Stomach (tissue), 19 donors: ENCODE measurements at places on chromosomes 1 and 21. TPM values are rescaled to one million over a fixed set of nuclear protein-coding genes. Genes with fewer than 3 reads are reported as not detected.

GRCh38 chr1:231053493-231054162 is 13.6 kb upstream of the FAM89A start:
- peak overlapping the region; percentile 24 for H3K27ac ChIP-seq
- H3K36me3 ChIP-seq, result no peaks in the 10 kb centered on the region
- no peaks in the 10 kb centered on the region for H3K27me3 ChIP-seq

DNA sequence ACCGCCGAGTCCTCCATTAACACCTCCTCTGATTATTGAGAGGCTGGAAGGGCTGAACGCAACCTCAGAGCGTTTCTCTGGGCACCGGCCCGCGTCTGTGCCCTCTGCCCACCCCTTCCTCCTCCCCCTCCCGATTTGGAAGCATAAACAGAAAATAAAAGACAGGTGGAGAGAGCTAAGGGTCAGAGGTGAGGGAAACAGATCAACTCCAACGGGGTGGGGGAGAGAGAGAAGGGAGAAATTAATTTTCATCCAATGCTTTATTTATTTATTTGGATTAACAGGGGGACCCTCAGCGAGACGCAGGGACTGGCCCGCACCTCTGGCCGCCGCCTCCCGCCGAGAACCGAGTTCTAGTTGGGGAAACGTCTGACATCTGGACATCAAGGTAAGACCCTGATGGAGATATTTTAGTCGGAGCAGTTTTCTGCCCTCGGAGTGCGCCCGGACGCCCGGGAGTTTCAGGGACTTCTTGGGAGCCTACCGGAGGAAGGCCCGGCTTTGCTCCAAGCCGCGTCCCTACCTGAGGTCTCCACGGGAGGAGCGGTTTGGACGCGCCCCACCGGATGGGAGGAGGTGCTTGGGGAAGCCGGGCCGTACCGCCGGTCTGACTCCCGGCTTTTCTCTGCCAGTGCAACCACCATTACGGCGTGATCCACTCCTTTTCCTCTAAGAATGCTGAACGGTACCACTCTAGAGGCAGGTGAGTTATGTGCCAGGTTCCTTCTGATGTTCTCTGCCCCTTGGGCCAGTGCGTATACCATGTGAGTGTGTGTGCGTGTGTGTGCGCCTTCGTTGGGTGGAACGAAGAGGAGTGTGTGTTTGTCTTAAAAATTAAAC is 5.1 kb upstream of the LHX9 start:
- peak overlapping the region; percentile 39 for H3K4me3 ChIP-seq
- H3K27me3 ChIP-seq, result peaks cover 100% of the 10 kb centered on the region
- H3K27ac ChIP-seq, result no peak overlapping the region
- no peaks in the 10 kb centered on the region for H3K36me3 ChIP-seq
- H3K4me1 ChIP-seq, result peaks cover 41% of the 10 kb centered on the region

DNA sequence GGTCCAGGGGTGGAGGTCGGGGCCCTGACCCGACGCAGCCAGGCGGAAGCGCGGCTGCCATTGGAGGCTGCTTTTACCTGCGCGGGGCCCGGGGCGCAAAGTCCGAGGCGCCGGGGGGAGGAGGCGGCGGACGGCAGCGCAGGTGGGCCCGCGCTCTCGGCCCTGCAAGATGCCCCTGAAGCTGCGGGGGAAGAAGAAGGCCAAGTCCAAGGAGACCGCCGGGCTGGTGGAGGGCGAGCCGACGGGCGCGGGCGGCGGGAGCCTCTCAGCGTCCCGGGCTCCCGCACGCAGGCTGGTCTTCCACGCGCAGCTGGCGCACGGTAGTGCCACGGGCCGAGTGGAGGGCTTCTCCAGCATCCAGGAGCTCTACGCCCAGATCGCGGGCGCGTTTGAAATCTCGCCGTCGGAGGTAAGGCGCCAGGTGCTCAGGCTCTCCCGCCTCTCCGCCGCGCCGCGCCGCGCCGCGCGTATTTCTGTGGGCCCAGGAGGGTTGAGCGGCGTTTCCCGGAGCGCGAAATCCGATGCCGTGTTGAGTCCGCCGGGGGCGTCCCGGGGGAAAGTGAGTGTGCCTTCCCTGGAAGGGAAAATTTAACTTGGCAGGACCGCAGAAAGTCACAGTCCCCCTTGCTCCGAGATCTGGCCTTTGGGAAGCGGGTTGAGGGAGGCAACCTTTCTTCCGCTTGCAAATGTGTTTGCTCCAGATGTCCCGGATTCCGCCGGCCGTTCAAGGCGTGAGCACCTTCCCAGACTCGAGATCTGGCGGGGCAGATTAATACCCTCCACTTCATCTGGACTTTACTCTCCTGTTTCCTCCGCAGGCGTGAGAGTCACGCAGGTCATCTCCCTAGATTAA is at the start of gene GIPC2:
Gene GIPC2, plus strand, starts transcription at position 41 of the 853 bp plus-strand sequence. Its CDS starts 129 bp downstream, at position 170.
- peak within 1 kb of the TSS; percentile 66 for H3K4me3 ChIP-seq
- H3K27me3 ChIP-seq, result peaks cover 24% of the 10 kb centered on the region

DNA sequence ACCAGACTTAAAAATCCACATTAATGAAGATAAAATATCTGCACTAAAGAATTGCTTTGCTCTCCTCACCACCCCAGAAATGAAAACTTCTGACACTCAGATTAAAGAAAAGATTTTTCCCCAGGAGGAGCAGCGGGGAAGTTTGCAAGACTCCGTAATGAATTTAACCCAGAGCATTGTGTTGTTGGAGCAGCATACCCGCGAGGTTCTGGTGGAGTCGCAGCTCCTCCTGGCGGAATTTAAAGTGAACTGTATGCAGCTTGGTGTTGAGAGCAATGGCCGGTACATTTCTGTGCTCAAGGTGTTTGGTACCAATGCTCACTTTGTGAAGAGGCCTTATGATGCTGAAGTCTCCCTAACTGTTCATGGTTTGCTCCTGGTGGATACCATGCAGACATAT is 46.4 kb downstream of the VPS13D start:
- peaks cover 70% of the 10 kb centered on the region for H3K36me3 ChIP-seq
- H3K27ac ChIP-seq, result no peak overlapping the region
- peak; percentile 35 for DNase-seq
- H3K4me3 ChIP-seq, result no peak overlapping the region
- H3K27me3 ChIP-seq, result no peaks in the 10 kb centered on the region
- H3K4me1 ChIP-seq, result no peaks in the 10 kb centered on the region

GRCh38 chr1:19785660-19786059 is 14.1 kb downstream of the TMCO4 start:
- peaks cover 13% of the 10 kb centered on the region for H3K4me1 ChIP-seq
- peaks cover 4% of the 10 kb centered on the region for H3K36me3 ChIP-seq
- H3K27ac ChIP-seq, result no peak overlapping the region
- H3K27me3 ChIP-seq, result no peaks in the 10 kb centered on the region

GRCh38 chr21:45892156-45892915 is 89.2 kb upstream of the COL6A1 start:
- peak overlapping the region; percentile 65 for H3K27ac ChIP-seq
- no peak overlapping the region for H3K4me3 ChIP-seq
- H3K27me3 ChIP-seq, result peaks cover 17% of the 10 kb centered on the region
- DNase-seq, result no peak
- peaks cover 6% of the 10 kb centered on the region for H3K4me1 ChIP-seq

DNA sequence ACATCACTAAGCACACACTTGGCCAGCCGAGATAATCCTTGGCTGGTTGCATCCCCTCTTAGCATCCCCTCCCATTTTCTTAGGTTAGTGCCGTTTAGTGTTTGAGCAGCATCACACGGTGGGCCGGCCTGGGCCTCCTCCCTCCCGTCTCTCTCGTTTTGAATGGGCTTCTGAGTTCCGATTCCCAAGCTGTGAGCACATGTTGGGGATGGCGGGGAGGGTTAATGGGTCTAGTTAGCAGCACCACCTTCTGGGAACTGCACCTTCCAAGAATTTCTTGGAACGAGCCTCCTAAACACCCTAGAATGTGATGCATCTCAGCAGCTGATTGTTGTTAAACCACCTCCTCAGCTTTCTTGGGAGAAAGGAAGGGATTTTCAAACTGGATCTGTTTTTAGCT is 73.3 kb downstream of the CNIH3 start:
- no peak overlapping the region for H3K4me3 ChIP-seq
- H3K36me3 ChIP-seq, result no peaks in the 10 kb centered on the region
- H3K27ac ChIP-seq, result no peak overlapping the region
- no peak for DNase-seq

- no peaks in the 10 kb centered on the region for H3K27me3 ChIP-seq
- H3K27ac ChIP-seq, result no peak overlapping the region
- peaks cover 3% of the 10 kb centered on the region for H3K36me3 ChIP-seq
Measured at GRCh38 chr1:67690018-67690363, 5.0 kb downstream of the GADD45A start.

DNA sequence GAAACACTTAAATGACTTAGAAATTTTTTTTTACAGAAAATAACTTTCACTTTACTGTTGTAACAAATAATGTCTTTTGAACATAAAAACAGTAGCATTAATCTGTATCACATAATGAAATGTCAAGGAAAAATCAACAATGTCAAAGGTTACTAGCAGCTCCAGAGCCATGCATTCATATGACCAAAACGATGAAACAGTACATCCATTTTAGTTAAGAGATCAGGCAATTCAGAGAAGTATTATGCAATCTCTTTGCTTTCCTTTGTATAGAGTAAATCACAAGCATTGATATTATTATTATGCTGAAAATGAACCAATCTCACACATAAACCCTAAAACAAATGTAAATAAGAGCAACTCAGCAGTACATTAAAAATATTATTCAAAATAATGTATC is 748.9 kb downstream of the PLA2G4A start:
- no peaks in the 10 kb centered on the region for H3K4me1 ChIP-seq
- no peak for DNase-seq
- H3K4me3 ChIP-seq, result no peak overlapping the region
- no peak overlapping the region for H3K27ac ChIP-seq
- H3K36me3 ChIP-seq, result no peaks in the 10 kb centered on the region
- H3K27me3 ChIP-seq, result no peaks in the 10 kb centered on the region

DNA sequence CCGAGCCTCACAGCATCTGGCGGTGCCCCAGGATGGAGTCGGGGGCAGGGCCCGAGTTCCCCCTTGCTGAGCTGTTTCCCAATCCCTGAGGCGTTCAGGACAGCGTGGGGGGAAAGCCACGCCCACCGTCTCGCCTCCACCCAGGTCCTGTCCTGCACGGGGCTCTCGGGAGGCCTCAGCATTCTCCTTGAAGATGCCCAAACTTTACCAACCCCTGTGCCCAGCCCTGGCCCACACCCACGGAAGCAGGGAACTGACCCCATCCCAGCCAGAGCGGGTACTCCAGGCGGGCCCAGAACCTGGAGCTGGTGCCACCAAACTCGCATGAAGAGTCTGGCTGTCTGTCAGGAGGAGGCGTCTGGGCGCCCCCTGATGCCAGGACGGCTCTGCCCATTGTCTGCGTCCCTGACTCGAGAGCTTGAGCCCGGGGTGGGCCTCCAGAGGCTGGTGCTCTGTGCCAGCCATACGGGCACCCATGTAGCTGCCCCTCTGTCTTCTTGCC is 35.3 kb upstream of the POFUT2 start:
- H3K4me1 ChIP-seq, result peaks cover 36% of the 10 kb centered on the region
- no peaks in the 10 kb centered on the region for H3K36me3 ChIP-seq
- H3K27me3 ChIP-seq, result no peaks in the 10 kb centered on the region
- H3K4me3 ChIP-seq, result no peak overlapping the region
- H3K27ac ChIP-seq, result peak overlapping the region; percentile 81
- no peak for DNase-seq

GRCh38 chr1:159947942-159948341 is 2.5 kb upstream of the IGSF9 start:
- H3K36me3 ChIP-seq, result no peaks in the 10 kb centered on the region
- H3K4me3 ChIP-seq, result no peak overlapping the region
- H3K27me3 ChIP-seq, result peaks cover 3% of the 10 kb centered on the region
- H3K27ac ChIP-seq, result no peak overlapping the region

DNA sequence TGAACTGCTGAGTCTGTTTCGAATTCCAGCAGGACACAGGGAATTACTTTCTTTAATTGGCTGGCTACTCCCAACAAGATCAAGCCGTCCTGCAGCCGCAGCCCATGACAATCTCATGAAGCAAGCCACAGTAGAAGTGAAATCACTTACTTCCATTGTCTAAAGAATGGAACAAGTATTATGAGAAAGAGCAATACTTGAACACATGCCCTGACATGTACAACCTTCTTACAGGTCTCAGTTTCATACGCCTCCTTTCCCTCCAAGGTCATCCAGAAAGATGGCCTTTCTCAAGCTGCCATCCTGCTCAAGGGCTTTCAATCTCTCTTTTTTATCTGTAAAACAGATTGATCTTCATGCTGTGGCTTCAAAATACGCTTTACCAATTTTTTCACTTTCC is 85.1 kb downstream of the PCSK9 start:
- H3K27me3 ChIP-seq, result no peaks in the 10 kb centered on the region
- H3K27ac ChIP-seq, result no peak overlapping the region
- H3K36me3 ChIP-seq, result peaks cover 70% of the 10 kb centered on the region

DNA sequence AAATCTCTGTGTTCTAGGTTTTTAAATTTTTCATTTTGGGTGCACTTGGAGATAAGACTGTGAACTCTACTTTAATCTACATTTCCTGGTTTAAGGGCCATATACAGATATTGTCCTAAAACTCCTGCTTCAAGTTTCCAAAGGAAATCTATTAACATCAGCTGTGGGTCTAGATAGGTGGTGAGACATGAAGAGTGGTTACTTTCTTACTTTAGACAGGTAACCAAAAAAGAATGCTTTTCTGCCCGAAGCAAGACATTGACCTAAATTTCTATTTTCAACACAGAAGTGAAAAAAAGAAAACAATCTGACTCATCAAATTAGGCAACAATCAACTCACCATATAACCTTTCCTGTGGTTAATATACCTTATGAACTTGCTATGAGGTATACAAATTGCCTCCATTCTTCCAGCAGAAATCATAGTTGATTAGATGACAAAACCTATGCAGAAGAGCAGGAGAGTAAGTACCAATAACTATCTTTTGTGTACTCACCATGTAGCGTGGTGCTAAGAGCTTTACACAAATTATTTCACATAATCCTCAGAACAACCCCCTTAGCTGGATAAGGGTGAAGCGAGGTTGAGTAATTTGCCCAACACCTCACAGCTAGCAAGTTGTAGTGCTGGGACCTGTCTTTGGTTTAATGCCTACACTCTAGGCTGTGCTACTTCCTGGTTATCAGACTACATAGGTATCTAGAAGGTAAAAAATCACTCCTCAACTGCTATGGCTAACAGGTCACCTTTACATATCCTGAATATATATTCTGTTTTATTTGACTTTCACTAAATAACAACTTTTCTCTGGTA is 23.4 kb upstream of the PTPN14 start:
- DNase-seq, result no peak
- no peaks in the 10 kb centered on the region for H3K4me1 ChIP-seq
- H3K27ac ChIP-seq, result no peak overlapping the region
- H3K4me3 ChIP-seq, result no peak overlapping the region

DNA sequence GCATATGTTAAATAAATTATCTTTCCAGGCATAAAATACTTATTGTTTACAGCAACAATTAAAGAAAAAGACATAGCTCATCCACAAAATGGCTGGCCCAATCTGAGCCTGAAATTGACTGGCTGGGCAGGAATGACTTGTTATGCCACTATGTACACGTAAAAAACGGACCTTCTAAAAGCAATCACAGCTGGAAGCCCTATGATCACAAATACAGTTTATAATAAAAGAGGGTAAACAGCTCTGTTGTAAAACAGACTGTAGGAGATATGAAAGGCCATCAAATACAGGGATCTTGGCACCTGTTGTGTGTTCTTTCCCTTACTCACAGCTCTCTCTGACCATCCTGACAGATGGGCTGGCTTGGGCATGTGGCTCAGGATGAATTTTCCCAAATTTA is 70.5 kb upstream of the DMRTA2 start:
- H3K4me3 ChIP-seq, result no peak overlapping the region
- H3K4me1 ChIP-seq, result no peaks in the 10 kb centered on the region
- DNase-seq, result no peak
- H3K27me3 ChIP-seq, result no peaks in the 10 kb centered on the region
- no peak overlapping the region for H3K27ac ChIP-seq

The CELA2B gene
- not detected for total RNA-seq

The GADD45A gene
- 4.7 TPM for total RNA-seq

The ETV3L gene
- total RNA-seq, result not detected

The DISP3 gene
- total RNA-seq, result 0.45 TPM

The KRTAP12-2 gene
- not detected for total RNA-seq

The NCF2 gene
- total RNA-seq, result 7.9 TPM

The OR2L3 gene
- total RNA-seq, result not detected

The C1orf226 gene
- 4.3 TPM for total RNA-seq

The NHLH2 gene
- not detected for total RNA-seq
